Type B pancreatic cell (in vitro differentiated cells): ENCODE measurements at places on chromosomes 3 and 15.

GRCh38 chr3:168052515-168052914 is 43.2 kb downstream of the GOLIM4 start:
- DNase-seq = no peak

- DNase-seq = no peak
These were observed 105.1 kb downstream of the OXSM start for GRCh38 chr3:25895031-25895430.

GRCh38 chr3:101674518-101674917 is 2.4 kb downstream of the ZBTB11 start:
- no peak for DNase-seq

DNA sequence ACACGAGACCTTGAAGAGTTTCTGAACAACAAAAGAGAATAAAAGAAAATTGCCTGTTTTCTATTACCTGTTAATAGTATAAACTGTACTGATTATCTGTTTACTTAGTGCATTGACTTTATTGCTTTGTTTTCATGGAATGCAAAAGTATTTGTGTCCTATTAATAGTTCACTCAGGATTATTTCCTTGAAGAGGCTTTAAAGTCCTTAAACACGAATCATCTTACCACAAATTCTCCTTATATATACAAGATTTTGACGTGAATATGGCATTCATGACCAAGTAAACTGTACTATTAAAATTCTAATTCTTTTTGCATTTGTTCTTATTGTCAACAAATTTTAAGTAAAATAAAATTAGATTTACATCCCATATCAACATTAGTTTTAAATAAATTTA is 513.0 kb downstream of the NTRK3 start:
- DNase-seq = no peak

- DNase-seq = no peak
These were observed 172.2 kb downstream of the SSR3 start for GRCh38 chr3:156382458-156383346.

DNA sequence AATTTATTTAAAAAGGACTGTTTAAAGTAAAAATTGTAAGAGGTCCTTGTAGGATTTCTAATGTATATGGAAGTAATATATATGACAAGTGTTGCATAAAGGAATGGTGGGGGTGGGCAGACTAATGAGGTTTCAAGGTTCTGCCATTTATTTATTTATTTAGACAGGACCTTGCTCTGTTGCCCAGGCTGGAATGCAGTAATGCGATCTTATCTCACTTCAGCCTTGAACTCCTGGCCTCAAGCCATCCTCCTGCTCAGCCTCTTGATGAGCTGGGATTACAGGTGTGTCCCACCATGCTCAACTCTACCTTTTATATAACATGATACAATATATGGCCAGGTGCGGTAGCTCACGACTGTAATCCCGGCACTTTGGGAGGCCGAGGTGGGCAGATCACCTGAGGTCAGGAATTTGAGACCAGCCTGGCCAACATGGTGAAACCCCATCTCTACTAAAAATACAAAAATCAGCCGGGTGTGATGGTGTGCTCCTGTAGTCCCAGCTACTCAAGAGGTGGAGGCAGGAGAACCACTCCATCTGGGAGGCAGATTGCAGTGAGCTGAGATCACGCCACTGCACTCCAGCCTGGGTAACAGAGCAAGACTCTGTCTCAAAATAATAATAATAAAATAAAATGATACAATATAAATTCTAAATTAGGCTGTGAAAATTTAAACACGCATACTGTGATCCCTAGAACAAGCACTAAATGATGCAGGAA is 33.8 kb upstream of the IGF2BP2 start:
- DNase-seq = no peak
